ENCODE measurements at places on chromosomes 3 and 15.

DNA sequence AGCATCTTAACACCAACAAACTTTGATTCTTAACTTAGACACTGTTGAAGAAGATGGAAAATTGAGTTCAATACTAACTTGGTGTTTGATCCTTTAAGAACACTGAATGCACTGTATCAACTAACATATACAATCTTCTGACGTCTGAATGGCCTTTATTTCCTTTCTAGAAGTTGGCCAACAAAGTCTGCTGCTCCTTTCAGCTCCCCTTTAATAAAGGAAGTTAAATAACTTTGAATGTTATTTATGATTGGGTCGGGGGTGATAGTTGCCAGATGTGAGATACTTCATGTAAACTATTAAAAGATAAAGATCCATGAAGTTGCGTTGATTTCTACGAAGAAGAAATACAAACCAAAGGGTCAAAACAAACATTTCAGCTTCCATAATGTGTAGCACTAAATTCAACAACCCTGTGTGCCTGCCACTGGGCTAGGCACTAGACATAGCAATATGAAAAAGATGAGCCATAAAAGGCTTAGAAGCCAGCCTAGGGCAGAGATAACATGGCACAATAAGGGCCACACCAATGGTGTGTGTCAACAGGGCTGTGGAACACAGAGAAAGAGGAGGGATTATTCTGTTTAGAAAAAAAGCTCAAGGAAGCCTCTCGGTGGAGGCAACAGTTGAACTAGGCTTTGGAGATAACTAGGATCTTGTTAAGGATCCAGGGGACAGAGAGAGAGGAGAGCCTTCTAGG, 337.8 kb downstream of the MECOM start:
- no peak for DNase-seq

GRCh38 chr3:68334367-68334986, 597.9 kb downstream of the TAFA4 start:
- no peak for DNase-seq

GRCh38 chr3:145648396-145648795, 512.6 kb downstream of the PLOD2 start:
- DNase-seq: no peak

DNA sequence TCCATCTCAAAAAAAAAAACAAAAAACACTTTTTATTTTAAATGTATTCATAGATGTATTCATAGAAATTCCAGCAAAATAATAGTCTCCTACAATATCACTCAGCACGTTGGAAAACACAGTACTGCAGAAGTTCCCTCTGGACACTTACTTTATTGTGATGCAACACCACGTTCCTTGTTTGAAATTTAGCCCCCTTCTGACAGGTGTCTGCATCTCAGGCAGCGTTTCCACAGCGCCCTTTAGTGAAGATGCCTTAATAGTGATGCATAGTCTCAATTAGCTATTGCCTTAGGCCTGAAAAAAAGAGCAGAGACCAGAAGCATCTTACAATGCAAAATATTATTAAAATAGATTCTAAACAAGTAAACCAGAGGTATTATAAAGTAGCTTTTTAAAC, 20.3 kb downstream of the IL12A start:
- no peak for DNase-seq

- DNase-seq: no peak
These were observed 190.7 kb upstream of the NDN start for GRCh38 chr15:23877502-23878412.

- no peak for DNase-seq
These were observed 82.0 kb upstream of the PDZRN3 start for GRCh38 chr3:73706771-73707170.

DNA sequence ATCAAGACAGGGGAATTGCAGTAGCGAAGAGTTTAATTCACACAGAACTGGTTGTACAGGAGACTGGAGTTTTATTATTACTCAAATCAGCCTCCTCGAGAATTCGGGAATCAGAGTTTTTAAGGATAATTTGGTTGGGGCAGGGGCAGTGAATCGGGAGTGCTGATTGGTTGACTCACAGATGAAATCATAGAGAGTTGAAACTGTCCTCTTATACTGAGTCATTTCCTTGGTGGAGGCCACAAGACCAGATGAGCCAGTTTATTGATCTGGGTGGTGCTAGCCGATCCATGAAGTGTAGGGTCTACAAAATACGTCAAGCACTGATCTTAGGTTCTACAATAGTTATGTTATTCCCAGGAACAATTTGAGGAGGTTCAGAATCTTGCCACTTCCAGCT, 5.3 kb upstream of the ZNF770 start:
- no peak for DNase-seq

- DNase-seq: no peak
These were observed 6.3 kb upstream of the RARB start for GRCh38 chr3:25421747-25422146.

GRCh38 chr3:123113889-123114450, 47.1 kb downstream of the PDIA5 start:
- no peak for DNase-seq

DNA sequence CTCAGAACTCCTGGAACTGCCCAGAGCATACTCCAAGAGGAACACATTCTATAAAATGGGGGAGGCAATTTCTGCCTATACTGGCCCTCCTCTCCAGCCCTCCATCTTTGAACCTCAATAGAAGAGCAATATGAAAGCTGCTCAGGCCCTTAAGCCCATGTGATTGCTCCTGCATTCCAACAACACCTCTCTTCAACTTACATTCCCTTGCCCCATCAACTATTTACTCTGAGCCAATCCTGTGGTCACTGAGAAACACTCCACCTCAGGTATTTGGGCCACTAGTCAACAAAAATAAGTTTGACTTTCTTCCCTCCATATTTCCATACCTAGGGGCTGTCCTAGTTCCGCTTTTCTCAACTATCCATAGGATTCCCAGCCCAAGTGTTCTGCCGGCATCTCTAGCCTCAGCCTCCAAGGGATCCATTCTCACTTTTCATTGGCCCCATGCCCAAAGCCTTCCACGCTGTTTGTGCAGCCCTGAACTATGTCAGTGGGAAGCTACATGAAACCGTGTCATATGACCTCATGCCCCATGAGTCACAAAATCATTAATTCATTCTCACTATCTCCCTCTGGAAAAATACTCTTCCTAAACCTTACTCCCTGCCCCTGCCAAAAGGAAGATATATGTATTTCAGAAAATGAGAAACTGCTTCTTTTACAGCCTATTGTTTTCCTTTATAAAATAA, 61.6 kb downstream of the GJD2 start:
- DNase-seq: no peak

DNA sequence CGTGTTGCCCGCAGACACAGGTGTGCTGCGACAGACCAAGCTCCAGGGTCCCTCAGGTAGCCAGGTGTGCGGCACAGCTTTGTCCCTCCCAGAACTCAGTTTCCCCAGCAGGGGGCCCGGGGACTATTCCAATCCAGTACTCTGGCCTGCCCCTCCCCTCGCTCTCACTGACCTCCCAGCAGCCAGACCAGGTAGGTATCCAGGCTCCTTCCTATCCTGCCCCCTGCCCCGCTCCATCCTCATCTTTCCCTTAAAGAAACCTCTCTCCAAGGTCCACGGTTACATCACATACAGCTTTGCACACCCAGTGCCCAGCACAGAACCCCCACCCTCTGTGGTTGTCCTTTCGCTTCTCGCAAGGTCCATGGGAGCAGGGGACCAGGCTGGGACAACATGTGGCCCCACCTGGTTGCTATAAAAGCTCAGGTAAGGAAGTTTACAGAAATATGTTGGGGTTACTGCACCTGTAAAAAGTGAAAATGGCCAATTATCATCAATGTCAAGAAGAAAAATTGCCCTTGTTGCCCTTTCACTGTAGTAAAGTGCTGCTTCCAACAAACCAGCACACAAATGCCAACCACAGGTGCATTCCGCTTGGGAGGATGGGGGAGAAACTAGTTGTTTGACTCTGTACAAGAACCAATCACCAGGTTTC, 7.3 kb upstream of the CYP11A1 start:
- DNase-seq: no peak

GRCh38 chr3:78871048-78871447, 896.8 kb downstream of the ROBO1 start:
- DNase-seq: no peak

GRCh38 chr3:159865041-159865579, 123.5 kb upstream of the IL12A start:
- DNase-seq: no peak

- DNase-seq: no peak
These were observed 144.3 kb upstream of the ADAMTS9 start for GRCh38 chr3:64832098-64832497.

GRCh38 chr3:46990573-46991374, 11.3 kb downstream of the NBEAL2 start:
- no peak for DNase-seq

- no peak for DNase-seq
These were observed 26.7 kb downstream of the PIAS1 start for GRCh38 chr15:68080783-68081182.

GRCh38 chr3:102339671-102340070, 95.1 kb upstream of the ZPLD1 start:
- DNase-seq: no peak

GRCh38 chr3:60973321-60973720, 277.9 kb downstream of the FHIT start:
- no peak for DNase-seq

DNA sequence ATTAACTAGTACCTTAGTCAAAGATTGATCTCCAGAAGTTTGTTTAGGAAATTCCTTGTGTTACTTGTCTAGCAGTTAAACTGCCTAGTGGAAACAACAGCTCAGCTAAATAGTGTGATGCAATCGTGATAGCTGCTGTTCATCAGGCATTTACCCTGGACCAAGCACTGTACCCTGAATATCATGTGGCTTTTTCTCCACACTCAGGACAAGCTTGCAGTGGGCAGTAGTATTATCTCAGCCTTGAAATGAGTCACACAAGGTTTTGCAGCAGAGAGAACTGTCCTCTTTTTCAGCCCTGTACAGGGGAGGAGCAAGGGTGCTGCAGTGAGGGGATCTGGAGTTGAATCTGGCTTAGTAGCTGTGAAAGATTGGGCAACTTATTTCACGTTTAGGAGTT, 208.4 kb downstream of the TP63 start:
- no peak for DNase-seq

- DNase-seq: no peak
These were observed 65.0 kb upstream of the SLC6A1 start for GRCh38 chr3:10927551-10927950.

GRCh38 chr3:107411779-107412178, 34.5 kb downstream of the CCDC54 start:
- DNase-seq: no peak

GRCh38 chr3:145943952-145944351, 217.0 kb downstream of the PLOD2 start:
- DNase-seq: no peak

DNA sequence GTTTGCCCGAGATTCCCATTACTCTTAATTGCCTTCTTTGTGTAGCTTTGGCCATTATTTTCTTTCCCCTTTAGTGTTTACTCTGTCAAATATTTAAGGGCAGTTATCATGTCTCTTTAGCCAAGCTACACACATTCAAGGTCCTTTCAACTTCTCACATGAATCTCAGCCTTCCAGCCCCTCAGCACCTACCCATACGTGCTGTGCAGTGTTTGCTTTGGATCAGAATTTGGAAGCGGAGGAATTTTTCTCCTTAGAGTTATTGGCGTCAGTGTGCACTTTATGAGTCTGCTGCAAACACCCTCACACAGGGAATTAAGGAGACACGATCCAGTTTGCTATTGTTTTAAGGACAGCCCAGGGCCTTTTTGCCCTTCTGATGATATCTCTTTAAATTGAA, 231.6 kb downstream of the CACNA2D3 start:
- no peak for DNase-seq

DNA sequence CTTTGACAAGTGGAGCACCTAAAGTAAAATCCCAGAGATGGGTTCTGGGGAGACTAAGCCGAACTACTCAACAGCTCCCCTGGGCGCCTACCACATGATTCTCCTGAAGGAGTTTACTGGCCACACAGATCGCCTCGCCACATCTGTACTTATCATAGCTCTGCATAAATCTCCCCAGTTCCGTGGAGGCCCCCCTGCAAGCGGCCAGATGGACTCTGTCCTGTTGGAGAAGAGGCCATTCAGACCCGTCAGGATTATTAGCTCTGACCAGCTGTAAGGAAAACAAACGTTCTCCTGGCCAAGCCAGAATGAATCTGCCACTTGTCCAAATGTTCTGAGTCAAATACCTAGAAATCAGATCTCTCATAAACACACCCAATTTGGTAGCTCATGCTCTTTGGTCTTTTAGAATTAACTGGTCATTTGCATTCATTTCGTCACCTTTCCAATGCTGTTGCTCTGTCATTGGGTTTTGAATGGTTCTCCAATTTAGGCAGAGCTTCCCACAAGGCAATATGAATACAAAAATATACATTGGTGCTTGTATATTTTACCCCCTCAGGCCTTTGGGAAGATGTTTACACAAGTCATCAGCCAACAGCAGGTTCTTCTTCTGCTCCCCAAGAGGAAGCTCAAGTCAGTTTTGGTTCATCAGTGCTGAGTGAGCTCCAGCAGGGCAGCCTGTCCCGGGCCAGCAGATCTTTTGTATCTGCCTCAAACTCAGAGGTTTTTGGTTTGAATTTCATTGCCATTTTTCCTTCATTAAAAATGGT, 124.5 kb downstream of the THSD4 start:
- no peak for DNase-seq

DNA sequence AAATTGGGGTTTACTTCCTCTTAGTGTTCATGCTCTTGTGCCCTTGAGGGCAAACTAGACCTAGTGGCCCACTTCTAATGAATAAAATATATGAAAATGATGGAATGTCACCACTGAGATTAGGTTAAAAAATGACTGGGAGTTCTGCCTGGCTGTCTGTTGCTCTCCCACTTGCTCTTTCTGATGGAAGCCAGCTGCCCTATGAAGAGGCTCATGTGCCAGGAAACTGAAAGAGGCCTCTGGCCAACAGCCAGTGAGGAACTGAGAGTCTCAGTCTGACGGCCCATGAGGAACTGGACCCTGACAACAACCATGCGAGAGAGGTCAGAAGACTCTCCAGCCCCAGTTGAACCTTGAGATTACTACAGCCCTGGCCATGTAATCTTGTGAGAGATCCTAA, 107.1 kb upstream of the FHIT start:
- no peak for DNase-seq

DNA sequence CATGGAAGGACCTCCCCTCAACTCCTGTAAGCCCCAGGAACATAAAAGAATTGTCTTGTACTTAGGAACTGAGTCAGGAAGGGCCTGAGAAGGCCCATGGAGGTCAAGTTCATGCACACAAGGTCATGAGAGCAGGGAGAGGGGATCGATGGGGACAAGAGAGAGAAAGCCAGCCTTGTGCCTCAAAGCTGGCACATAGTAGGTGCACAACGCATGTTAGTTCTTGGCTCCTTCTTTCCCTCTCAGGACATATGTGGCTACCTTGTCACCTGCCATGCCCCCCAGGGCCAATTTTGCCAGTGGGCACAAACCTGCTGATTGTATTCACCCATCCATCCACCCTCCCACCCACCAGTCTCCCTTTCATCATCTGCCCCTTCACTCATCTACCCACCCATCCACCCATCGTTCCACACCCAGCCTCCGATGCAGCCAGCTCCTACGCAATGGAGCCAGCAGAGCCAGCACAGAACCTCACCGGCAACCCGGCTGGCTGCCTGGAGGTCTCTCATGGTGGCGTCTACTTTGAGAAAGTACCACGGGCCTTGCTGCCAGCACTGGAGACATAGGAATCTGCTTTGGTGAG, 52.4 kb upstream of the INSYN1 start:
- no peak for DNase-seq

GRCh38 chr3:57951066-57951882, 56.9 kb upstream of the FLNB start:
- no peak for DNase-seq

GRCh38 chr3:140368223-140368811, 309.5 kb upstream of the TRIM42 start:
- DNase-seq: no peak

- no peak for DNase-seq
These were observed 193.4 kb upstream of the UBE2E1 start for GRCh38 chr3:23612296-23612891.
